Inflammatory macrophage treated with lipopolysaccharide for 4 hours (primary cell): ENCODE measurements at places on chromosomes 7 and 10.
A peak's percentile ranks its signal among the peaks of the same experiment; 100 is the strongest.

DNA sequence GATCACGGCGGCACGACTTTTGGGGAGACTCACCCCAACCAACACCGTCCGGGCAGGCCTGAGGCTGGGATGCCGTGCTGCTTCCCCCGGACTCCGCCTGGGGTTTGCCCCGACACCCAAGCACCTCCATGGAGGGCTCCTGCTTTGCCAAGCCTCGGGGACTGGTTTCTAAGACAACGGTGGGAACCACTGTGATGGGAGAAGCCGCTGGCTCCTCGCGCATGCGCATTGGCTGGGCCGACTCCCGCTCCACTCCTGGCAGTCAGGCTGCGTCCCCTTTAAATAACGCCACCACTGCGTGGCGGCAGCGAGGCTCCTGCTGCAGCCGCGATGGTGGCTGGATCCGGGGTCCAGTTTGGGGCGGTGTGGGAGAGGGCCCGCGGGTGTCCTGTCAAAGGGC lies 201.0 kb downstream of the ZNF716 start:
- no peak for DNase-seq

- DNase-seq: no peak
These were observed 194.3 kb downstream of the SORCS3 start for GRCh38 chr10:104835422-104835821.

DNA sequence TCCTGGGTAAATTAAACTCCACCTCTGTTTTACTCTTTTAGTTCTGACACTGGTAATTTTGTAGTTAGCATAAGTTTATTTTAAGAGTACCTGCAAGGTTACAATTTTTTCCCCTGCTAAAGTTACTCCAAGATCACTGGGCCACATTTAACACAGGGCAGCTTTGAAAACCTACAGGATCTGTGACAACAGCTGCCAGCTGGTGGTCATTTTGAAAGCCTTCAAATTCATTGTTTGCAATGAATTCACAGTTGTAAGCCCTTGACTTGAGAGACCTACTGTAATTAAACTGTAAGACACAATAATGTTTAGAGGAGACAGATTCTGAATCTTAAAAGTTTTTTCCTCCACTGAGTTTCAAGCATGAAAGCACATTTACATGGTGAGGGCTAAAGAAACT lies 129.6 kb downstream of the CNOT4 start:
- no peak for DNase-seq

DNA sequence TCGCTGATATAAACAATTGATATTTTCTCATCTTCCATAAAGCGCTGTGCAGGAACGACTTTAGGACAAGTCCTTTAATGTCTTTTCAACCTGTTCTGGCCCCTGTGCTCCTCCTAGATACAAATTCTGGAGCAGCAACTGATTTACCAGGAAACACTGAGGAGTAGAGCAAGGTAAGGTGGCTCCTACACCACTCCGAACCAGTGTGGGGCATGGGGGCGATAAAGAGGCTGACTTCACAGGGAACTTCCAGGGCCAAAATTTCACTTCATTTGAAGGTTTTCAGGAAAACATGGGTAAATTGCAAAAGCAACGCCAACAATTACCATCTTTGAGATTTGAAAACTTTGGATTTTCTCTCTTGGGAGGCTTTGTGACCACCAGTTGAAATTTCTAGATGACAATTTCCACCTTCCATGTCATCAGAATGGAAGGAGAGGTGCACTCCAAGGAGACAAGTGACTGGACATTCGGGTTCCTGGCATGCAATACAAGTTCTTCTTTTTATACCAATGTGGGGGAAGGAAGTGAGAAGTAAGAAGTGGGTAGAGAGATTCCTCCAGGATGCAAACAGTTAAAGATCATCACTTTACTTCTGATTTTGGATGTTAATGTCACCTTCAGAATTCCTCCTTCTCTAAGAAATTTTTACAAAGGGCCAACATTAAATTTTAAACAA lies 118.5 kb downstream of the FAM107B start:
- DNase-seq: peak; percentile 53

DNA sequence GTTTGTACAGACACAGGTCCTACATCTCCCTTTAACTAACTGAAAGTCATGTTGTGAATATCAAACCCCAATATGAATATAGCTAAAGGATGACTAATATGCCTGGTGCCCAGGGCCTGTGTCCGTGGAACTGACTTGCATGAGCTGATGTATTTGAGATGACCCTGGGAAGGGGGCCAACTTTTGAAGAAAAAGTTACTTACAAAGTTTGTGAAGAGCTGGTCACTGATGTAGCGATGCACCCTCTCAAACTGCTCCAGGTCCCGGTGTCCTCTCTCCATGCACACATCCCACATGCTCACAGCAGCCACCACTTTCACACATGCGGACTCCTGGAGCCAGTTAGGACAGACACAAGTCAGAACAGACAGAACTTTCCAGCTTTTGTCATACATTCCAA lies 106.2 kb downstream of the ABCC2 start:
- DNase-seq: no peak

DNA sequence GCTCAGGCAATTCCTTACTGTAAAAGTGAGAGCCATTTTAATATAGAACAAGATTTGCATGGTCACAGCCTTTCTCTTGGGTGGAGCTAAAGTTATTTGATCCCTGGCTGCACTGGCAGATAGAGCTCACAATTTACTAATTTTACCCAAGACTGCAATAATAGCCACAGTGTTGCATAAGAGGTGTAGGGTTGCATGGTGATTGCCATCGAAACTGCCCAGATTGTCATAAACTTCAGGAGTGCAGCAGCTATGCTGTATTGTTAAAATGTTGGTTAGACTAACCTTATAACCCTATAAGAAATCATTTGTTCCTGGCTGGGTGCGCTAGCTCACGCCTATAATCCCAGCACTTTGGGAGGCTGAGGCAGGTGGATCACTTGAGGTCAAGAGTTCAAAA lies 50.0 kb downstream of the VCL start:
- DNase-seq: peak; percentile 82
